ENCODE measurements at places on chromosomes 7 and 10.

DNA sequence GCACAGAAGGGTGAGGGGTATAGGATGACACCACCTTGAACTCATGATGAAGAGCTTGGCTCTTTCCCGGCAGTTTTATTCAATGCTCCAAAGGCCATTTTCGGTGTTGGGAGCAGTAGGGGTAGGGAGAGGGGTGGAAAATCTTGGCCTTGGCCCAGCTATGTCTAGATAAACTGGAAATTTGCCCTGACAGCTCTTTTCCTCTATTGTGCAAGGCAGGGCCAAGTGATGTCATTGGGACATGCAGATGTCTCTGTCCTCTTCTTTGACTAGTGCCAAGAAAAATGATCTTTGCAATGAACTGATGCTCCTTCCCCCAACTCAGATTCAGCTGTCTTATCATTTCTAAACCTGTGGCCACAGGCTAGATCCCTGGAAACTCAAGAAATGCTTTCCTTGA lies 27.7 kb upstream of the PRKCQ start:
- no peak for DNase-seq

- DNase-seq, result no peak
Measured at GRCh38 chr7:96986901-96987300, 18.5 kb upstream of the DLX6 start.

- DNase-seq, result no peak
Measured at GRCh38 chr10:49109669-49110340, 5.5 kb downstream of the VSTM4 start.

GRCh38 chr10:34715511-34716187 lies 99.4 kb downstream of the PARD3 start:
- DNase-seq, result no peak

DNA sequence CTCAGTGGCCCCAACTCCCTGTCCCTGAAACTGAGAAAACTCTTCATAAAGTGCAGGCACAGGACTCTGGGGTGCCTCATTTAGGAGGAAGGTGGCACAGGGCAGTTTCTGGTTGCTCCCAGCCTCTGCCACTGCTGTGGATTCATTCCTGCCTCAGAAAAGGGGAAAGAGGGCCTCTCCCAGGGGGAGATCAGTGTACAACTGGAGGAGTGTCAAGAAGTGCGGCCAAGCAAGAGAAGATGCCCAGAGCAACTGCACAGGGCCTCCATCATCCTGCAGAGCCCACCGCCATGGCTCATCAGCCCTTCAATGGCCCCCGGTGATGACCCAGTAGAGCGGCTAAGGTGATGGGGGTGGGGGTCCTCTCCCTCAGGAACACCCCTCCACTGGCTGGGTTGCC lies 150.3 kb downstream of the PLXNA4 start:
- DNase-seq, result no peak

- no peak for DNase-seq
Measured at GRCh38 chr10:26474026-26474425, 35.9 kb downstream of the APBB1IP start.

GRCh38 chr10:118543714-118544400 lies 51.6 kb downstream of the PRLHR start:
- no peak for DNase-seq

- DNase-seq, result no peak
Measured at GRCh38 chr7:153393666-153394065, 634.1 kb downstream of the ACTR3B start.

- DNase-seq, result no peak
Measured at GRCh38 chr7:122884186-122884585, 2.1 kb downstream of the CADPS2 start.

DNA sequence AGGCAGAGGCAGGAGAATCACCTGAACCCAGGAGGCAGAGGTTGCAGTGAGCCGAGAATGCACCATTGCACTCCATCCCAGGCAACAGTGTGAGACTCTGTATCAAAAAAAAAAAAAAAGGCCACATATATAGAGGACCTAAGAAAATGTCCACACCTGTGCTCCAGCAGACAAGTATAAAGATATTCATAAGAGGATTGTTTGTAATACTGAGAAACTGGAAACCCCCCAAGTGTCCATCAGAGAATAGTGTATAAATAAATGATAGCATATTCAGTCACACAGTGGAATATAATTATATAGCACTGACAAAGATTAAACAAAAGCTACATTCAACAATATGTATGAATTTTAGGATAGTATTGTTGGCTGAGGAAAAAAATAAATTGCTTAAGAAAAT lies 1050.6 kb downstream of the GRM8 start:
- no peak for DNase-seq

All from KG1 (cell line).